Endothelial cell of umbilical vein (primary cell): ENCODE measurements at places on chromosomes 4 and X. TPM values are rescaled to one million over a fixed set of nuclear protein-coding genes. Genes with fewer than 3 reads are reported as not detected.

Gene TREX2
- total RNA-seq, result 0.82 and 1.9 TPM in 2 replicates

Gene RBM47
- total RNA-seq, result not detected in 2 replicates

Gene FREM3
- total RNA-seq, result 0.04 and 0.05 TPM in 2 replicates

Gene FDCSP
- not detected in 2 replicates for total RNA-seq

Gene UGT2A1
- not detected in 2 replicates for total RNA-seq

Gene IL3RA
- total RNA-seq, result 21.2 and 28.9 TPM in 2 replicates

Gene ESX1
- total RNA-seq, result not detected in 2 replicates

Gene LONRF3
- 7.9 and 13.3 TPM in 2 replicates for total RNA-seq

Gene STOX2
- 0.02 and 0.24 TPM in 2 replicates for total RNA-seq

Gene OPRPN
- not detected in 2 replicates for total RNA-seq

Gene IL21
- total RNA-seq, result not detected in 2 replicates

Gene CXCL13
- not detected in 2 replicates for total RNA-seq

Gene TEX13C
- not detected in 2 replicates for total RNA-seq

Gene CLTRN
- not detected in 2 replicates for total RNA-seq

Gene NSUN7
- 0.18 and 0.20 TPM in 2 replicates for total RNA-seq

Gene TMEM187
- total RNA-seq, result 2.6 and 4.1 TPM in 2 replicates

Gene GC
- total RNA-seq, result not detected in 2 replicates

Gene GJB1
- not detected in 2 replicates for total RNA-seq

Gene FRAS1
- 3.4 and 3.6 TPM in 2 replicates for total RNA-seq

Gene MAGEA9B
- total RNA-seq, result not detected in 2 replicates

Gene RAB40A
- total RNA-seq, result 0.23 and 0.58 TPM in 2 replicates

Gene PRRG3
- not detected in 2 replicates for total RNA-seq

Gene THAP9
- 1.7 and 3.2 TPM in 2 replicates for total RNA-seq

Gene PAGE4
- total RNA-seq, result not detected in 2 replicates

Gene ANXA3
- total RNA-seq, result 73.8 and 78.4 TPM in 2 replicates

Gene CXCL11
- total RNA-seq, result 0.55 and 1.1 TPM in 2 replicates

Gene TRIM61
- 0.22 TPM in 1 of 2 replicates, not detected in the other for total RNA-seq
